ENCODE measurements at places on chromosomes 1 and 21.

- no peak for DNase-seq
Observed at GRCh38 chr1:145849356-145850160, 4.1 kb downstream of the NUDT17 start.

- DNase-seq = no peak
Observed at GRCh38 chr1:186925881-186926669, 97.3 kb downstream of the PLA2G4A start.

GRCh38 chr1:232163533-232163932, 466.4 kb downstream of the SIPA1L2 start:
- no peak for DNase-seq

- no peak for DNase-seq
Observed at GRCh38 chr1:70963374-70963773, 84.2 kb downstream of the PTGER3 start.

DNA sequence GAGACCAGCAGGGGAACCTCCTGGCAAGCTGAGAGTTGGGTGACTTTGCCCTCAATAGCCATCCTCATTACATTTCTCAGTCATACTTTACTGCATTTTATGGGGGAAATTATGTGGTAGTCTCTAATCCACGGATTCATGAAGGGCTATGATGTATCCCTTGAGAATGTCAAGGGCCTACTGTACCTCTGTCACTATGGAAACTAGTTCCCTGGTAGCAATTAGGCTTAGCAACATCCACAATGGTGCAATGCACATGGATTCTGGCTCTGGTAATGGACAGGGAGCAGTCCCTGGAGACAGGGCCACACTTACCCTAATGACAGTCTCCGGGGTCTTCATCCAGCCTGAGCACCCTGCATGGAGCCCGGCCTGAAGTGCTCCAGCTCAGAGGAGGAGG, 26.5 kb downstream of the LRRN2 start:
- no peak for DNase-seq

DNA sequence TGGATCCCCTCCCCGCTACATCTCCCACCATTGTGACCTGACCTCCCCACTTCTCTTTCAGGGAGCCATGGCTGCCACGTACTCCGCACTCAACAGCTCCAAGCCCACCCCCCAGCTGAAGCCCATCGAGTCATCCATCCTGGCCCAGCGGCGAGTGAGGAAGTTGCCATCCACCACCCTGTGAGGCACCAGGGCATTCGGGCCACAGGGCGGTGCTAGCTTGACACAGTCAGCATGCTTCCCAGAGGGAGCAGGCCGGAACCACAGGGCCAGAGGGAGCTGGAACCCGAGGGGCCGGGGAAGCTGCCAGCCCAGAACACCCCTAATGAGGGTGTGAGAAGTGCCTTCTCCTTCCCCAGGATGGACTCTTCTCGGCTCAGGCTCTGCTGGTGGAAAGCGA, 44.5 kb downstream of the RPS6KA1 start:
- no peak for DNase-seq

DNA sequence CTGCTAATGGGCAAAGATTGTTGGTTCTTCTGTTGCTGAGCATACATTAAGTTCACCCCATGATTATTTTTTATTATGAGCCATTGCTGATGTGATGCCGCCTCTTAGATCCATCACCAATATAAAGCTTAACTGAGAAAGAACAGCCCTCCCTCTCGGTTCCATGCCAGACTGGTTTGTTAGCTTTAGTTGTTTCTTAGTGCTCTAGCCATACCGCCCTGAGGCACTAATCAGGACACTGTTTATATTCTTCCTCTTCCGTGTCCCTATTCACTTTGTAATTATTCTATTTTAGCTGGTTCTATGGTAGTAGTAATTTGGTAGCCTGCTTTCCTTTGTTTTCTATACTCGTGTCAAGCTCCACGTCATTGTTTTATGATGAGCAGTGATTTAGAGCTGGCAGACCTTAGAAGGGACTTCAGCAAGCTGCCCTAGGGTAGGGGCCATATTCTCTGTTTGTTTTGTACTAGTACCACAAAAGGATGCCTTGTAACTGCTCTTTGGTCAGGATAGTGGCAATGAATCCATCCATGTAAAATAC, 27.3 kb upstream of the PDPN start:
- DNase-seq = no peak

Measured in CD4-positive, alpha-beta T cell treated with Interleukin-15 for 1 hour (primary cell).